Heart right ventricle (tissue), 16 donors: ENCODE measurements at places on chromosomes 5 and 9. TPM values are rescaled to one million over a fixed set of nuclear protein-coding genes. Genes with fewer than 3 reads are reported as not detected.

The GFRA3 gene
- 0.15 TPM for total RNA-seq

The WDR38 gene
- not detected for total RNA-seq

The FGF18 gene
- 11.2 TPM for total RNA-seq

The TAF1L gene
- not detected for total RNA-seq

The DMRT3 gene
- not detected for total RNA-seq

The GRIA1 gene
- 0.26 TPM for total RNA-seq

The FAT2 gene
- 0.02 TPM for total RNA-seq

The KCNMB1 gene
- total RNA-seq: 1.5 TPM
